ENCODE measurements at places on chromosomes 2 and 18. TPM values are rescaled to one million over a fixed set of nuclear protein-coding genes. Genes with fewer than 3 reads are reported as not detected.

DNA sequence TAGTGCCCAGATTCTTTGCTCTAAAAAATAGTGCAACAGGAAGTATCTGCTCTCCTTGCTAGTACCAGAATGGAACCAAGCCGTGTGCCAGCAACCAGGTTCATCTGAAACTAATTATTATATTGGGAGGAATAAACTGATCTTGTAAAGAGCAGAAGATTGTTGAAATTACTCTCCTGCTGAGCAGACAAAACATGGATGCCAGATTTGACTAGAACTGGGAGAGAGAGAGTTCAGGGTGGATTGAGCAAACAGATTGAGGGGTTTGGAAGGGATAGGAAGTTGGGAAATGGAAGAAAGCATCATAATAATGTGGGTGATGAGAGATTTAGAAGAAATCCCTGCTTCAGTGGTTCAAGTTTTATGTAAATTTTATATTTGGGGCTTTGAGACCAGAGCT, 160.1 kb upstream of the RASGRP3 start:
- no peak for DNase-seq

DNA sequence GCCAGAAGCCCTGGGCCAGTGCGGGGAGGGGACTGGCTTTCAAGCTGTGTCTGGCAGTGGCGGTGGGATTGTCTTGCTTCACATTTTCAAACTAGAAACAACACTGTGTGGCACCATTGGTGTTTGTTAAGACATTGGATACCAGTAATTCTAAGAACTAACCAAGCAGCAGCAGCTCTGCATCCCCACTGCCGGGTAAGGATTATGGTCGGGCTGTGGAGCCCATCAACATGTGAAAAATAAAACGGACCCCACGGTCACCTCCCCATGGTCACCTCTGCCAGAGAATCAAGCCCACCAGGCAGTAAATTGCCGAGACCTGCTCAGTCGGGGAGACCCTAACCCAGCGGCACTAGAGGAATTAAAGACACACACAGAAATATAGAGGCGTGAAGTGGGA, 65.3 kb downstream of the C18orf63 start:
- DNase-seq = no peak

DNA sequence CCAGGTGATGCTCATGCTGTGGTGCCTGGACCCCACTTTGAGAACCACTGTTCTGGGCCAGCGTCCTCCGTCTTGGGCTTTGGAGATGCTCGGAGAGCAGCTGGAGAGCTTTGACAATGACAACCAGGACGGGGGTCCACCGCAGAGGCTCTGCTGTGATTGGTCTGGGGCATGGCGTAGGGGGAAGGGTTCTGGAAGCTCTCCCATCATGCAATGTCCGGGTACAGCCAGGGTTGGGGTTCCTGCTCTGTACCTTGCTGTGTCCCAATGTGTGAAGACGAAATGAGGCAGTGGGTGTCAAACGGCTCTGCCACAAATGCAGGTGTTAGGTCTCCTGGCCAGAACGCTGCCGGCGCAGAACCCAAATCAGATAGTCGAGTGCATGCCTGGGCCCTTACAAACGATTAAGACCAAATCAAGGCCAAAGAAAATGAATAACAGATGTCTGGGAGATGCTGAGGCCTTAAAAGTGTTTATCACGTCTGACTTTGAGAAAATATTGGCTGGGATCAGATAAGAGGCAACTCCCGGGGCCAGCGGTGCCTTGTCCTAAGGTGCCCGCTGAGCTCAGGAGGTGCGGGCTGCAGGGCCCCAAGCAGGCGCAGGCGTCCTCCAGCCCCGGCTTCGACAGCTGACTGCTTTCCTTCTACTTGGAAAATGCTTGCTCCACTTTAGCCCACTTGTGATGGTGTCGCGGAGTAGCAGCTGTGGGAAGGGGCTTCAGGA, 117.2 kb downstream of the VAPA start:
- no peak for DNase-seq

- DNase-seq = no peak
Measured at GRCh38 chr2:237982039-237982725, 15.4 kb downstream of the UBE2F start.

Gene ERFE
- total RNA-seq = not detected

Gene IL1RN
- total RNA-seq = 15.7 TPM

Gene STRADB
- total RNA-seq = 75.9 TPM

Data from left colon (tissue), 2 donors.